ENCODE measurements at places on chromosomes 1 and 21.

GRCh38 chr1:187027253-187027652, 198.5 kb downstream of the PLA2G4A start:
- no peak for DNase-seq

GRCh38 chr1:94276988-94277434, 39.6 kb upstream of the ARHGAP29 start:
- no peak for DNase-seq

- DNase-seq, result no peak
Observed at GRCh38 chr1:9297831-9298230, 5.1 kb downstream of the SPSB1 start.

DNA sequence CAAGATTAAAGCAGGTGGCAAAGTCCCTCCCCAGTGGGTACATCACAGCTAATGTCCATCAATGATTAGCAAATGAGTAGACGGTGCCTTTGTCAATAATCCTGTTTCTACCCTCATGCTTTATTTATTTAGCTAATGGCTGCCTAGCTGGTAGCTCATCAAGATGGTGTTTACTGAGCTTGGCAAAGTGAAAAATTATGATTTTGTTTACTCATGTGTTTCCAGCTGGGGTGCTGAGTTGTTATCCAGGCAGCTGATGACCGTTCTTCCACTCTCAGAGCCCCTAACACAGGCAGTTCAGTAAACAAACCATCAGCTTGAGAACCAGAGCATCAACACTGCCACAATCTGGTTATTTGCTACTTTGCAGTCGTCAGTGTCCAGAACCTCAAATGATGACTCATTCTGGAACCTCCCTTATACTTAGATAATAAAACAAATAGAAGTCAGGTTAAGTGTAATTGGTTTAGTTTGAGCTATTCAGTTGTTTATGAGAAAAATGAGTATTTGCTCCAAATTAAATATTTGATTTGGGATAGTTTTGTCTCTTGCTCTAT, 163.9 kb downstream of the ST6GALNAC5 start:
- no peak for DNase-seq

DNA sequence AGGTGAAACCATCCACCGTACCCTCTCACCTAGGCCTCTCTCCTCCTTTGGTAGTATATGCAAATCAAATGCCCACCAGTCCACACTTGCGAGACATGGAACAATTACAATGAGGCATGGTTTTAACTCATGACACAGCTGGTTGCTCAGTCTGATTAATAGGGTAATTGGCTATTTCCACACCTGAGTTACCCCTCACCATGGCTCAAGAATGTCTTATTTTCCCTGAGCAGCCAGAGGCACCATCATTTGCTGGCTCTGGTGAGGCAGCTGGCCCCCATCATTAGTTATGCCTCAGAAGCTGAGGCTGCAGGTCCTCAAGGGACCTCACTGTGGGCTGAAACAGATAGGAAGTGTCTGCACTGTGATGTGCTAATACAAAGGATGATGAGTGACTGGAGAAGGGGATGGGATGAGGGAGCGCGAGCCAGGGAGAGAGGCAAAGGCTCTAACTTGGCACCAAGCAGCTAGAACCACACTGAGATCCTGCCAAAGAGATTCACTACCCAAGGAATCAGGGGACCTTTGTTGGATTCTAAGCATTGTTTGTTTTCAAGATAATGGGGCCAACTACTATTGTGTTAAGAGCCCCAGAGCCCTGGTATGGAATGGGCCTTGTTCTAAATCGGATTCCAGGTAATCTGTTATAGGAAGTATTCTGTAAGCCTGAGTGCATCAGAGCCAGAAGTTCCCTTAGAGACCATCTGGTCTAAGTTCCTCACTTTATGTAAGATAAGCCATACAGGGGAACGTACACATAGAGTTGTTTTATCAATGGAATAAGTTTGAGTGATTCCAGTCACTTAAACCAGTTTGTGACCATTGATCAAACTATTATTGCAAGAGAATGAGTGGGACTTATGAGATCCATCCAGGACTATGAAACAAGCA, 80.0 kb upstream of the CNTN2 start:
- DNase-seq, result peak; percentile 11

GRCh38 chr1:102640872-102641271, 467.4 kb downstream of the COL11A1 start:
- DNase-seq, result no peak

DNA sequence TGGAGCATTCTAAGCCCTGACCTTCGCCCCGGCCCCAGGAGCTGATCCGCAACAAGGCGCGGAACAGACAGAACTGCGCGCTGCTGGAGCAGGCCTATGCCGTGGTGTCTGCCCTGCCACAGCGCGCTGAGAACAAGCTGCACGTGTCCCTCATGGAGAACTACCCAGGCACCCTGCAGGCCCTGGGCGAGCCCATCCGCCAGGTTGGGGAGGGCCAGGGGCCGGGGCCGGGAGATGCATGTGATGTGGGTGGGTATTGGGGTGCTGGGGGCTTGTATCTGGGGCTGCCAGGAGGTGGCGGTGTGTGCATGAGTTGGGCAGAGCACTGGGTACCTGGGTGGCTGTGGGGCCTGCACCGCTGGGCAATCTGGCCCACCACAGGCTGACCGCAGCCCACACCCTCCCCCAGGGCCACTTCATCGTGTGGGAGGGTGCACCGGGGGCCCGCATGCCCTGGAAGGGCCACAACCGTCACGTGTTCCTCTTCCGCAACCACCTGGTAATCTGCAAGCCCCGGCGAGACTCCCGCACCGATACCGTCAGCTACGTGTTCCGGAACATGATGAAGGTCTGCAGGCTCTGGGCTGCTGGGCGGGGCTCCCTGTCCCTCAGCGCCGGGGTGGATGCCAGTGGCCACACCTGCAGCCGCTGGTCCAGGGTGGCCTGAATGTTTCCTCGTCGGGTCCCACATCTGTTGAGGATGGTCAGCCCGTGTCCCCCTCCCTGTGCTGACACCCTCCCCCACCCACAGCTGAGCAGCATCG, 65.8 kb downstream of the TRIM11 start:
- DNase-seq, result no peak

GRCh38 chr1:161287482-161288054, 22.2 kb downstream of the MPZ start:
- no peak for DNase-seq

DNA sequence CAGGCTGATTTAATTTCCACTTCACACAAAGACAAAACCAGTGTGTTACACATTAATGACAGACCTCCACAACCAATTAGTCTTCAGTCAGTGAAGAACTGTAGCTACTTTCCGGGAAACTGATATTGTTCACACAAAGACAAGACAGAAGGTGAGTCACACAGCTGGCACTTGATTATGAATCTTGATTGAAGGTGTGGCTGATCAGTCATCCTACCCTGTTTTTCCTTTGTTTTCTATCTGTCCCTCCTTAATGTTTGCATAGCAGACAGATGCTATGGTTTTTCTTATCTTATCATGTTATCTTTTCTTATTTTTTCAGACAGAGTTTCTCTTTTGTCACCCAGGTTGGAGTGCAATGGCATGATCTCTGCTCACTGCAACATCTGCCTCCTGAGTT, 185.1 kb upstream of the GREM2 start:
- no peak for DNase-seq

DNA sequence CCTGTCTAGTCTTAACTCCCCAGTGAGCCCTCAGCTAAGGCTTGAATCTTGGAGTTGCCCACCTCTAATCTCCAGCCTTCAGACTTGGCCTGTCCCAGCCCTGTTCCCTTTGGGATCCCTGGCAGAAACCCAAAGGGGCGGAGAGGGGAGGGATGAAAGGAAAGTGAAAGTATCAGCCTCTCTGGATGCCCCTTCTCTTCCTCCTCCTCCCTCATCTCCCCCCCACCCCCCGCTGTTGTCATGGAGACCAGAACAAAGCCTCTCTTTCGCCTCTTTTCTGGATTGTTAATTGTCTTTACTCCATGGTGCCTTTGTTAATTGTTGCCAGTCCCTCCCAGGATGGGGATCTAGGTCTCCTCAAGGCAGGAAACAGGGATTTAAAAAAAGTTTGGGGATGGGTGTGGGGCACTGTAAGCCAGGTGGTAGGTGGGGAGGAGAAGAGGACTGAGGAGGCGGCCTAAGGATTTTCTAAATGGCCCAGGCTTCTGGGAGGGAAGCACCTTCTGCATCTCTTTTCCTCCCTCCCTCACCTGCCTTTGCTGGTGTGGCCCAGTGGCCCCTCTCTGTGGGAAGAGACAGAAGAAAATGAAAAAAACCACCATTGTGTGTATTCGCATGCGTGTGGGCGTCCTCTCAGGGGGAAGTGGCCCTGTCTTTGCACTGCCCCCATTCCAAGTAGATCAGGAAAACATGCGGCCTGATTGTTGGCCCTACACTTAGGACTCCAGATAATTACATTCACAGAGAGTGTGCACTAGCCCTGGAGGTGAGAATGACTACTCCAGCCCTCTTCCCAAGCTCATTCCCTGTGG, 7.5 kb upstream of the SOX13 start:
- no peak for DNase-seq

DNA sequence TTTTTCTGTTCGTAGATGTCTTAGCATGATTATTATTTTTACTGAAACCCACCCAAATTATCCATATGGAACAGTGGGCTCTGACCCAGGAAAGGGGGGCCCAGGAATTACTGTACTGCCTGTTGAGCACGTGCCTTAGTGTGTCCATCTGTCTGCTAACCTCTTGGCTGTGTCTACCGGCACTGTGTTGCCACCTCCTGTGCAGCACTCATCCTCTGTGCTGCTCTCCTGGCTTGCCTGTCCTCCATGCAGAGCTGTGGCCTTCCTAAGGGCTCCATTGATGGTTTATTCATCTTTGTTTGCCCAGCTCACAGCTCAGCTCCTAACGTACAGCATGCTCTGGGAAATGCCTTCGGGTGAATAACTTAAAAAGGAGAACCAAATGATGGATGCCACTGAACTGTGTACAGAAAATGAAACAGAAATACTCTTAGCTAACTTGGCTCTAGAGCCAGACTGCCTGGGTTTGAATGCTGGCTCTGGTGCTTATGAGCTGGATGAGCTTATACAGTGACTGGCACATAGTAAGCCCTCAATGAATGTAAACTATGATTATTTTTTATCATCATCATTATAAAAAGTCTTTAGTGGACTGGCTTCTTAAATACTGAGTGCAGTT, 11.4 kb upstream of the RPTN start:
- DNase-seq, result no peak

- no peak for DNase-seq
Observed at GRCh38 chr1:202405928-202406327, 57.4 kb downstream of the PPP1R12B start.

DNA sequence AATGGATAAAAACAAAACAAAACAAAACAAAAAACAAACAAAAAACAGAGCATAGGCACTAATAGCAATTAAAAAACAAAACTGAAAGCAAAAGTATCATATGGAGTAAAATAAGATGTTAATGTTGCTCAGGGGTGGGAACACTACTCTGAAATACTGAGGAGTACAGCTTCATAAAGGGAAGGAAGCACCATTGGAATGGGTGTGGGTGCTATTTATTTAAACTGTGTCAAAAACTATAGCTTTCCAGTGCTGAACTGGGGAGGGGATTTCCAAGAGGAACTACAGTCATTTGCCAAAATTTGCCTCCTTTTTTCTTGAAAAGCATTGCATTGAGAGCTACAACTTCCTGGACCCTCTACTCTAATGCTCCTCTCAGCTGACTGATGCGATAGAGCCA, 40.0 kb downstream of the SPTA1 start:
- DNase-seq, result no peak

- no peak for DNase-seq
Observed at GRCh38 chr1:240693844-240694243, 81.9 kb upstream of the GREM2 start.

DNA sequence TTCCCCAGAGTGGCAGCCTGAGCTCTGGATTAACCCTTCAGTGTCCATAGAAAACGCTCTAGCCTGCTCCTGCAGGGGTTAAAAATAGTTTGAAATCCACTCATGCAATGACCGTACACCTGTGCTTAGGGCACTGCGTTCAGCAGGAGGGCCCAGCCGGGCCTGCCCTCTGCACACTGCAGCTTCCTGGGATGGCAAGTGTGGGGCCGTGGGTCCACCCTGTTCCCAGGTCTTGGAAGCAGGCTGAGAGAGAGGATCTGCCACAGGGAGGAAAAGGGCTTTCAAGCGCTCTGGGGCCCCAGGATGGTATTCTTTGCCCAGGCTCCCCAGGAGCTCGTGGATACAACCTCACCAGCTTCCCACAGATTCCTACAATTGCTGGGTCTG, 1.5 kb upstream of the S100B start:
- no peak for DNase-seq

DNA sequence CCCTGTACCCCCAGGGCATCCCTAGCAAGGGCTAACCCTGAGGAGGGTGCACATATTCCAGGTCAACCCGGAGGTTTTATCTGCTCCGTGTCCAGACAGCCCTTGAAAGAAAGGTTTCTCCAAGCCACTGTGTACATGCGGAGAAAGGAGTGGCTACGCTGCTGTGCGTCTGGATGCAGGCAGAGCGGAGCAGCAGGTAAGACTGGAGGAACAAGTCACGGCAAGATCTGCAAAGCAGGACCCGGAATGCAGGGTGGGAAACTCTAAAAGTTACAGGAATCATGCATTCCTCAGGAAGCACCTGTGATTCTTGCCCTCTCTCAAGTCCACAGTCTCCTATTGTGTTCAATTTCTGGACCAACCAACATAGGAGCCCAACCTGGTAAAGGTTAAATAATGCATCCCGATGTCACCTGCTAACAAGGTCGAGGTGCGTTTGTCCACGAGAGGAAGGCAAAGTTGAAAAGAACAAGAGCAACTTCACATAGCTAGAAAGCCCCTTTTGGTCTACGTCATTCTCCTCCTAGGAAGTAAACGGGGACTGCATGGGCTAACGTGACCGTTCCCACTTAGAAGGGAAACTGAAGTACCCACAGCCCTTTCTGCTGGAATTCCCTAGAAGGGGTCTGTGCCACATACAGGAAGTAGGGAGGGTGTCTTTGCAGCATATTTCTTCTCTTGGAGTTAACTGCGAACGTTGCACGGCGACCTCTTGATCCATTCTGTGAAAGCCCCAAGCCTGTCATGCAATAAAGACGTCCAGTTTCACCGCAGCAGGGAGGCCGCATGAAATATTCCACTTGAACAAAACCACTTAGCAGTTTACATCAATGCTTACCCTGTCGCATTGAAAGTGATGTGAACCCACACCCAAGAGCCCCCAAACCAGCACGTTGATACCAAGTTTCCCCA, 5.8 kb downstream of the TIAM1 start:
- DNase-seq, result no peak

DNA sequence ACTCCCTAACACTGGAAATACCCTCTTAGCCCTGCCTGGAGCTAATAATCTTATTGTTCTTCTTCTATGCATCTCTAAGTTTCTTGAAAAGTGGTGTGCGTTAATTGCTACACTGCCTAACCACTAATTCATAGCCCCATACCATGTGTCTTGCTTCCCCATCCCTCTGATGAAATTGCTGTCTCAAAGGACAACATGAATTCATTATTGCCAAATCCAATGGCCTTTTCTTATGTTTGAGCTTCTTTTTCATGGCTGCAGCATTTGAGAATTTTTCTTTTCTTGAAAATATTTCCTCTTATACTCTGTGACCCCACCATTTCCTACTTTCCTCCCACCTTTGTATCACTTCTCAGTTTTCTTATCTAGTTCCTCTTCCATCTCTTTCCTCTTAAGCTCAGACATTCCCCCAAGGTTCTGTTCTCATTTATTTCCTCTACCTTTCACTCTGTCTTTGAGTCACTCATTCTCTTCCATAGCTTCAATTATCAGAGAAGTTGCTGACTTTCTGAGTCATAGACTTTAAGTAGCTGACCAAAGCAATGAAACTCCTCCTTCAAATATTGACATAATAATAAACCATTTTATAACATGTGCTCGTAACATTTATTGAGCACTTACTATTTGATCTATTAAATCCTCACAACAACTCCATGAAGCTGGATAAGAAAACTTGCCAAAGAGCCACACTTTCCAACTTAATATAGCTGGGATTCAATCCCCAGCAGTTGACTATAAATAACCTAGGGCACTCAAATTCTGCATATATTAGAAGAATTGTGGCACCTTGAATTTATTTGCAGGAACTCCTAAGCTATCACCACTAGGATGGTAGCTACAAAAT, 35.5 kb upstream of the ATP6V1G3 start:
- DNase-seq, result no peak

Data from GM12878 (cell line).